ENCODE measurements at places on chromosomes 12 and 14.

DNA sequence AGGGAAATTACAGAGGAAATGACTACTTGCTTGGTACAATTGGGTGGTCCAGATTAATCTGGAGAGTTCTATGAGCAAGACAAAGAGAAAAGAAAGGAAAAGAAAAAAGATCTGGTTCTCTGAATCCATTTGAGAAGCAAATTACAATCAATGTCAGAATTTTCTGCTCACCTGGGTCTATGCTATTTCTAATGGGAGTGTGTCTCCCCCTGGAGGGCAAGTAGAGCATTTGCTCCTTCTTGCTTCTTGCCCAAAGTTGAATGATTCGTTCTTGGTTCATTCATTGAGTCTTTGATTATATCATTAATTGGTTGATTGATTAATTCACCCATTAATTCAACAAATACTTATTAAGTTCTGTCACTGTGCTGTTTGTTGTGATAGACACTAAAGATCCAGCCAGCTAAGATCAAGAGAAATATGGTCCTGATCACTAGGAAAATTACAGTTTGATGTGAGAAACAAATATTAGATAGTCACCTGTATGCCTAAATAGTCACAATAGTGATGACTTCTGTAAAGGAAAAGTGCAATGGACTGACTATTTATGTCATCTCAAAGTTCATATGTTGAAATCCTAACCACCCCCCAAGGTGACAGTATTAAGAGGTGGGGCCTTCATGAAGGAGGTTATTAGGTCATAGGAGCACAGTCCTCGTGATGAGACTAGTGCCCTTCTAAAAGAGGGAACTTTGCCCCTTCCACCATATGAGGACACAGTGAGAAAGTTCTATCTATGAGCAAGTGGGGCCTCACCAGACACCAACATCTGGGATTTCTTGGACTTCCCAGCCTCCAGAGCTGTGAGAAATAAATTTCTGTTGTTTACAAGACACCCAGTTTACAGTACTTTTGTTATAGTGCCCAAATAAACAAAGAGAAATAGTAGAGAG is 8.0 kb upstream of the ASB8 start:
- DNase-seq = peak; percentile 40

- DNase-seq = no peak
Measured at GRCh38 chr14:76081642-76082041, 70.1 kb upstream of the GPATCH2L start.

DNA sequence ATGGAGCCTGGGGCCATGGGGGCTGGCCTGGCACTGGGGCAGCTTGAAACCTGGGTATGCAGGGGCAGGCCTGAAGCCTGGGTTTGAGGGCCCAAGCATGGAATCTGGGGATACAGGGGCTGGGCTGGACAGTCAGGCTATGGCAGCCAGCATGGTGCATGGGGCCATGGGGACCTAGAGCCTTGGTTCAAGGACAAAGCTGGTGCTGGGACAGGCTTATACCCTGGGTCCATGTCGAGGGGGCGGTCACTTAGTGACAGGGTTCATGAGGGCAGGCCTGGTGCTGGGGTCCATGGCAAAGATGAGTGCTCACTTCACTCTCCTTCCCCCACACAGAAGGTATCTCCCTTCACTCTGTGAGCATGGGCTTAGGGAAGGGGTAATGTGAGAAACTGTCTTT is 116.2 kb downstream of the BBS10 start:
- no peak for DNase-seq

- DNase-seq = no peak
Measured at GRCh38 chr12:14960548-14961465, 594 bp downstream of the ARHGDIB start.

DNA sequence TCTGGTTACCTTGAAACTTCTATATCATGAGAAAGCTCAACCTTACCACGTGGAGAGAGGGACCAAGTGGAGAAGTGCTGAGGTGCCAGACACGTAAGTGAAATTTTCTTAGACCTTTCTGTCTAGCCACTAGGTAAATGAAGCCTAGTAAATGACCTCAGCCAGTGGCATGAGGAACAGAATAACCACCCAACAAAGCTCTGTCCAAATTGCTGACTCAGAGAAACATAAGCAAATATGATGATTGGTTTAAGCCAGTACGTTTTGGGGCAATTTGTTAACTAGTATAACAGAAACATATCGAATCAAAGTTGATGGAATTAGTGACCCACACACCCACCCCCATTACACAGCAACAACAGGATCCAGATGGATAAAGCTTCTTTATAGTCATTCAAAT is 75.2 kb upstream of the MAX start:
- no peak for DNase-seq

GRCh38 chr14:100332797-100333196 is 9.7 kb downstream of the SLC25A47 start:
- no peak for DNase-seq

GRCh38 chr14:94775091-94775870 is 5.4 kb upstream of the GSC start:
- no peak for DNase-seq

GRCh38 chr12:124520907-124521306 is 46.5 kb downstream of the NCOR2 start:
- no peak for DNase-seq

GRCh38 chr12:71036526-71036925 is 116.0 kb upstream of the PTPRR start:
- no peak for DNase-seq

DNA sequence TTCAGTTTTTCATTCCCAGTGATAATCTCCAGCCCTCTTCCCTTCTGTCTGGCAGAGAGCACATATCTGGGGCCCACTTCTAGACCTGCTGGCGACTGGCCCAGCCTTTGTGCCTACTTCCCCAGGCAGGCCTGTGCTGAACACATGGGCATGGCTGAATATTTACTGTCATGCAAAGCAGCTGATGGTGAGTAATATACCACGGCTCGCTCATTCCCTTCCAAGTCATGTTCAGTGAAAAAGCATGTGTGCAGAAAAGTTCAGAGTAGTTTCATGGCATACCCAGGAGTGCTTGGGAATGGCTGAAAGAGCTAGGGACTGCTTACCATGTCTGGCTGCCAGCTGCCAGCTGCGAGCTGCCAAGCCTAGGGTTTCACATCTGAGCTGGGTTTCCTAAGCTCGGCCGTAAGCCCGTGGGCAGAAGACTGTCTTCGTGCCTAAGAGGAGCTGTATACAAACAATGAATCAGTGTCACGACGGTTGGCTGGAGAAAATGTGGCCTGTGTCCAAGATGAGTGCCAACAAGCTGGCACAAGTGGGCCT is 179.9 kb upstream of the PELI2 start:
- DNase-seq = no peak

- DNase-seq = no peak
Measured at GRCh38 chr14:93049867-93050331, 65.8 kb downstream of the ITPK1 start.

DNA sequence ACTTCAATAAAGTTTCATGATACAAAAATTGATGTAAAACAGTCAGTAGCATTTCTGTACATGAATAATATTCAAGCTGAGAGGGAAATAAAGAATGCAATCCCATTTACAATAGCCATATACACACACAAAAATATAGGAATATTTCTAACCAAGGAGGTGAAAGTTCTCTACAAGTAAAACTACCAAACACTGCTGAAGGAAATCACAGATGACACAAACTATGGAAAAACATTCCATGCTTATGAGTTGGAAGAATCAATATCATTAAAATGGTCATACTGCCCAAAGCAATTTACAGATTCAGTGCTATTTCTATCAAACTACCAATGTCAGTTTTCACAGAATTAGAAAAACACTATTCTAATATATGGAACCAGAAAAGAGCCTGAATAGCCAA is 272.3 kb downstream of the TMTC2 start:
- no peak for DNase-seq

- no peak for DNase-seq
Measured at GRCh38 chr12:66944365-66944764, 265.5 kb upstream of the GRIP1 start.

DNA sequence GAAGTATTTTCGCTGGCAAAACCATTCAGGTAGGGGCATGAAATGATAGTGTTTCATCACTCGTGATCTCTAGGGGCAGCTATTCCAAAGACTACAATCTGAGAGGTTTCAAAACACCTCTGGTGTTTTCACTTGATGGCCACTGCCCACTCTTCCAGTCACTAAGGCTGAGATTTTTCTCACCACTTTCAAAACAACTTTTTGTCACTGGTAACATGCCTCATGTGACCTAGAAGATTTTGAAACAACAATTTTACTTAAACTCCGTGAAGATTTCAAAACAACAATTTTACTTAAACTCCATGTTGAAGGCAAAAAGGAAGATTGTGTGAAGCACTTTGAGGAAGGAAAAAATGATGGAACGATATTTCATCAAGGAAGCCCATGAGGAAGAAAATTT is 1.2 kb upstream of the IRAK3 start:
- DNase-seq = no peak

GRCh38 chr12:55732288-55732687 is 3.5 kb upstream of the CD63 start:
- no peak for DNase-seq

GRCh38 chr14:92516966-92517506 is 3.5 kb downstream of the RIN3 start:
- DNase-seq = peak; percentile 7

DNA sequence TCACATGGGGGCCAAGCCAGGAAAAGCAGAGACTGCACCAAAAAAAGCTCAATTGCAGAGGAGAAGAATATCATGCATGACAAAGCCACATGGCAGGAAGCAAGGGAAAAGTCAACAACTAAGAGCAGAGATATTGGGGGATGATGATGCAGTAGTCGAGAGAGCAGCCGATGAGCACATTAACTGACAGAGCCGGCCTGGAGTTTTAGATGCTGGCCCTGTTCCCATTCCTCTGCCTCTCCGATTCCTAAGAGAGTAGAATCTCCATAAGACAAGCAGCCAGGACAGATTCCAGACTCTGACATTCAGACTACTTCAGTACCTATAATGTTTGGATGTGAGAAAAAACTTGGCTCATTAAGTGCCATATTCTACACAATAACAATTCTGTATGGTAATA is 155.9 kb downstream of the KCNH5 start:
- no peak for DNase-seq

DNA sequence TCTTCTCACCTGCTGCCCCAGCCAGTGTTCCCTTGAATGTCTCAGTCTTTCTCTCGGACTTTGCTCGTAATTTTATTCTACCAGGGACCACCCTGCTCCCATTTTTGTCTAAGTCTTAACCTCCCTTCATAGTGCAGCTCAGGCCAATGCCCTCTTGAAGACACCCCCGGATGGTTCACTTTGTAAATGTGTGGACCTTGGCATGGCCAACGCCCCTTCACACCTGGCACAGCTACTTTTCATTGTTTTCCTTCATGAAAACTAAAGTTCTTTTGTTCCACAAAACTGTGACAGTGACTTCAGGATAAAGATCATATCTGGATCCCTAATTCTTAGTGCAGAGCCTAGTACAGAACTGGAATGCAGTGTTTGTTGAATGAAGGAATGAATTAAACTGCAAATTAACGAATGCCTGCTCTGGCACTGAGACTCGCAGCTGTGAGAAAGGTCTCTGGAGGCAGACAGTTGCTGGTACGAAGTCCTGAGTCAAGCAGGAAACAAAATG is 3.5 kb upstream of the RNASE4 start:
- no peak for DNase-seq

DNA sequence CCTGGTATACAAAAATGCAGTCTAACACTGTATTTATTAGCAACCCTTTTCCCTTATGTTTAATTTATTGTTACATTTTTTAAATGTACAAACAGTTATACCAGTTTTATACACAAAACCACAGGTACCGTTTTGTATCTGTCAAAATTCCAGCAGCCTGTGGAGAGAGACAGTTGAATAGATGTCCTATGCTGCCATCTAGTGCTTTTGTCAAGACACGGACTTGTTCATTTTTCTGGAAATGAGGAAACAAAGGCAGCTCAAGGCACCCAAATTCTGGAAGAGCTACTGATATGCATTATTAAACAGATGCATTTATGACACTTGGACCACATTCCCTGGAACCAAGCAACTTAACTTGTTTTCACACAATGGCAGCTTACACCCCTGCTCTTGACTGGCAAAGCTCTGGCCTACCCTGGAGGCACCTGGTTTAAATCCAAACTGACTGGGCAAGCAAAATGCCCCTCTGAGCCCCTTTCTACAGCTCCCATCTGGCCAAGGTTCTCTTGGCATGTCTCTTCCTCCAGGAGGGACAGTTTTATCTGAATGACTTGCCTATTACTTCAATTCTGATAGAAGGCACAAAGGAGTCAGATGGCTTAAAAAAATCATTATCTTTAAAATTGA is 286.9 kb upstream of the PRKD1 start:
- no peak for DNase-seq

DNA sequence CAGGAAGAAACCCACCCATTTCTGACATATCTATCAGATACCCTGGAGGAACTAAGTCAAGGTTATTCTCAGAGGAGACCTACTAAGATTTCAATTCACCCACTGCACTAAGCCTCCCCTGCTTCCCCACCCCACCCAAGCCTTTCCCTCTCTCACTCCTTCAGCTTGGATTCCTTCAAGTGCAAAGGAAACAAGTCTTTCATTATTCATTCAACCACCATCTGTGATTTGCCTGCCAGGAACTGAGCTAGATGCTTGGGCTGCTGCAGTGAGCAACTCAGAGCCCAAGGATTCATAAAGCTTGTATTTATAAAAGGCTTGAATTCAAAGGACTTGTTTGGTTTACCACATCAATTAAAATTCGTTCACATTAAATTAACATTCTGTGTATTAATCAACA is 161.3 kb downstream of the GXYLT1 start:
- no peak for DNase-seq

GRCh38 chr12:126667339-126667738 is 1599.6 kb upstream of the TMEM132C start:
- no peak for DNase-seq

GRCh38 chr14:89672636-89673511 is 255.8 kb upstream of the FOXN3 start:
- no peak for DNase-seq

- DNase-seq = no peak
Measured at GRCh38 chr14:95656634-95657033, 29.6 kb upstream of the TCL1B start.

DNA sequence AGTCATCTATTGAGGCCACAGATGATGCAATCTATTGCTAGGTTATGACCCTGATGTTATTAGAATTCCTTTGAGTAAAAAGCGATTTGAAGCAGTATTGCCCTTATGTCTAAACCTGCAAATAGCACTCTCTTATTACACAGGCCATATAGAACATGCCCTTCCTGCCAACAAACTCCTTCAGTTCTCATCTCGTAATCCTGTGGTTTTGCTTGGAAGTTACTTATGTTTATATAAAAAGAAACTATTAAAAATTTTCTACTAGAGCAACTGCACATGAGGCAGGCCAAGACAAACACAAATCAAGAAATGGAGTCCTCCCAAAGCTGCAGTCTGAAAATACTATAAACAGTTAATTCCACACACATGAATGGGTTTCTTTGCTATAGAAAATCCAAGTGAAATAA is 1200.2 kb downstream of the LRFN5 start:
- DNase-seq = no peak

DNA sequence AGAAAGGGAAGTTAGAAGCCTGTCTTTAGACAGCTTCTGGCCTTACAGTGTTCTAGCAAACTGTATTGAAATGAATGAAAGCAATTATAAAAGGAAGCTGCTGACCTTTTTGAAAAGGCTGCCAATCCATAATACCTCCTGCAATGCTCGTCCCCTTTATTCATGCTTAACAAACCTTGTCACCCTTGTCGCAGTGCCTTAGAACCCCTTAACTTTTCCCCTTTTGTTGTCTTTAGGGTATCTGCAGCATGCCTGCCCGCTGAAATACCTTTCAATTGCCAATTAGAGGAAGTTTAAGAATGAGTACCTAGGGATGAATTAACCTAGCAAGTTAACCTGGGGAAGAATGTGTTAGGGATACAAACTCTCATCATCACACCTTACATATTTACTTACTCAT is 731.2 kb downstream of the RERGL start:
- no peak for DNase-seq

GRCh38 chr12:124930586-124930985 is 16.1 kb upstream of the UBC start:
- no peak for DNase-seq
